Lung (tissue), 17 donors: ENCODE measurements at places on chromosomes 7 and 10. TPM values are rescaled to one million over a fixed set of nuclear protein-coding genes. Genes with fewer than 3 reads are reported as not detected.

- no peaks in the 10 kb centered on the region for H3K4me1 ChIP-seq
- no peak for DNase-seq
- H3K4me3 ChIP-seq, result no peak overlapping the region
Observed at GRCh38 chr7:44956157-44956766, 22.6 kb downstream of the MYO1G start.

DNA sequence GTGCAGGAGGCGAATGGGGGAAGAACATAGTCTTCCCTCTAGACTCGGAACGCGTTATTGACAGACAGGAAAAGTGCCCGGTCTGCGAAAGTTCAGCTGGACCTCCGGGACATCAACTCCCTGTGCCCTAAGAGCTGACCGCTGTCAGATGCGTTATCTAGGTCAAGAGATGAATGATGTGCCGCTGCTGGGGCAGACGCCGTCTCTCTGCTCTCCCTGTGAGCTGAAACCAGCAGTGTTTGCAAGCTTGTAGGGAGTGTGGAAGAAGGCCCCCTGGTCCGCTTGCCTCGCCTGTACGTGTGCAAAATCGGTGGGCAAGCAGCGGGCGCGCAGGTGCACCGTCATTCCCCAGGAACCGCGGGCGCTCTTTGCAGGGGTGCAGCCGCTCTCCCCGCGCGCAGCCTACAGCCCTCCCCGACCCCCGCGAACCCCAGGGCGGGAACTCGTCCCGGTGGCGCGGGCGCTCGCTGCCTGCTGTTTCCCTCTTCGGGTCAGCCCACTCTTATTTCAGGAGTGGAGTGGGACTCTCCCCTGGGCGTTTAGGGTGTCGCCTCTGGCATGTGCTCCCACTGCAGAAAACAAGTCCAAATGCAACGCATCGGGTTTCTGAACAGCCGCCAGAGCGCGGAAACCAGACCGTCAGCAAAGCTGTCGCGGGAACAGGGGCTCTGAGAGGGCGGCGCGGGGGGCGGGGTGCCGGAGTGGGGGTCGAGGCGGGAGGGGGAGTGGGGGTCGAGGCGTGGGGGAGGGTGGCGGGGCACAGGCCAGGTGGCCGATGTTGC, 1.8 kb upstream of the PFKFB3 start:
- H3K27me3 ChIP-seq, result no peaks in the 10 kb centered on the region
- peaks cover 5% of the 10 kb centered on the region for H3K4me1 ChIP-seq
- peak overlapping the region; percentile 24 for H3K4me3 ChIP-seq
- peak; percentile 78 for DNase-seq
- H3K27ac ChIP-seq, result peak overlapping the region; percentile 75
- no peaks in the 10 kb centered on the region for H3K36me3 ChIP-seq

- no peak overlapping the region for H3K4me3 ChIP-seq
- no peaks in the 10 kb centered on the region for H3K27me3 ChIP-seq
- no peak for DNase-seq
- peaks cover 12% of the 10 kb centered on the region for H3K4me1 ChIP-seq
- H3K27ac ChIP-seq, result no peak overlapping the region
Observed at GRCh38 chr10:48520184-48520506, 84.7 kb downstream of the ARHGAP22 start.

GRCh38 chr10:76080991-76081390, 649.6 kb downstream of the LRMDA start:
- H3K27me3 ChIP-seq, result no peaks in the 10 kb centered on the region
- H3K36me3 ChIP-seq, result no peaks in the 10 kb centered on the region
- no peak overlapping the region for H3K4me3 ChIP-seq

DNA sequence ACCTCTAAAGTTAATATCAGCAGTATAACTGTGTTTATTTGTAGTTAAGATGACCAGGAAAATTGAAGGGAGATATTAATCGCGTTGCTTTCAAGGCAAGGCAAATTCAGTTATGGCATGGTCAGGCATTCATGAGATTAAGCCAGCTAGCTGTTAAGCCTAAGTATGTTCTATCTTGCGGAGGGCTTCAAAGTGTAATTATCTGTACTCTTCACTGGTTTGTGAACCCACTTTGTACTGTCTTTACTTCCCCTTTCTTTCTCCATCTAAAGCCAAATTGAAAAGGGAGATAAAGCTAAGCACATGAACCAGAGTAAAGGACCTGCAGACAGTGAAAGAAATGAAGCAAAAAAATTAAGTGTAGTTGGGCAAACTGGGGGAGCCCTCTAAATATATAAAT, 483.1 kb upstream of the NRP1 start:
- no peaks in the 10 kb centered on the region for H3K4me1 ChIP-seq
- no peak for DNase-seq
- no peaks in the 10 kb centered on the region for H3K27me3 ChIP-seq
- no peak overlapping the region for H3K4me3 ChIP-seq
- H3K27ac ChIP-seq, result no peak overlapping the region

- H3K27ac ChIP-seq, result peak overlapping the region; percentile 26
- DNase-seq, result no peak
- H3K4me1 ChIP-seq, result no peaks in the 10 kb centered on the region
- no peaks in the 10 kb centered on the region for H3K36me3 ChIP-seq
- H3K4me3 ChIP-seq, result no peak overlapping the region
Observed at GRCh38 chr7:131034166-131034881, 293.4 kb upstream of the MKLN1 start.

LIPN gene
- 2.6 TPM for polyA plus RNA-seq

PNLIPRP2 gene
- 0.06 TPM for polyA plus RNA-seq

CRYGN gene
- polyA plus RNA-seq, result 0.07 TPM
